ENCODE measurements at places on chromosomes 7 and 10. TPM values are rescaled to one million over a fixed set of nuclear protein-coding genes. Genes with fewer than 3 reads are reported as not detected.
A peak's percentile ranks its signal among the peaks of the same experiment; 100 is the strongest.

DNA sequence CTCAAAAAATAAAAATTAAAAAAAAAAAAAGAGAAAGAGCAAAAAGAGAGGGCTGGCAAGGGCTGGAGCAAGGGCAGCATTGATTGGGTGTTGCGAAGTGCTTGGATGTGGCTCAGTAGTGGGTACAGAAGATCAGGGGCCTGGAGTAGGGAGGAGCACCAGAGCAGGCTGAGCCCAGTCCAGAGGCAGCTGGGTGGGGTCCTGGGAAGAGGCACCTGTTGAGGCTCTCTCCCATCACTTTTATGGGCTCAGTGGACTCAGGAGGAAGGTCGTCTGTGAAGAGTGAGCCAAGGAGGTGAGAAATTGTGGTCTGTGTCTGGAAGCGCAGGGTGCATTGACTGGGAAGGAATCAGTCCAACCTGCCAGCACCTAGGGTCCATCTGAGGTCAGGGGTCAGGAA lies 11.8 kb upstream of the ZMIZ2 start:
- no peak overlapping the region for H3K4me3 ChIP-seq
- no peaks in the 10 kb centered on the region for H3K36me3 ChIP-seq
- H3K4me1 ChIP-seq = no peaks in the 10 kb centered on the region

DNA sequence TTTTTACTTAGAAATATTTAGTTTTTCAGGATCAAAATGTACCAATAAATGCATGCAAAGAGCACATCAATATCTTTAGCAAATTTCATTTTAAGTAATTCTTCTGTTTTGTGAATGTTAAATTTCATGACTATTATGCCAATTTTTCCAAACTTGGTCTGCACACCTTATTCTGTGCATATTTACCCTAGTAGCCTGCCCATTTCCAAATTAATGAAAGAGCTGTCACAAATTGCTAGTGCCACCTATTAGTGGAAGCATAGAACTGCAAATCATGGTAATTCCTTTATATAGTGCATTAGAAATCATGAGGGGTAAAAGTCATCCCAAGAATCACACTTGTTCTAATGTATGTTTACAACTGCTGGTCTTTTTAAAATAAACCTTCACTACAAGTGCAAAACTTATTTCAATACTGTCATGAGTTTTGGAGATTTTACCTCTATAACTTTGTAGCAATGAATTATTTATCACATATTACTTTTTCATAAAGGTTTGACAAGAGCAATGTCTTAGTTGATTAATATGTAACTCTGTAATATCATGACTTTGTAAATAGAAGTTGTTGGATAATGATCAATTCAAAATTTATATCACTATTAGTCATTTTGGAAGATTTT lies 5.7 kb downstream of the SEMA3A start:
- no peak overlapping the region for H3K4me3 ChIP-seq
- H3K4me1 ChIP-seq = no peaks in the 10 kb centered on the region
- no peak overlapping the region for H3K27ac ChIP-seq
- no peaks in the 10 kb centered on the region for H3K27me3 ChIP-seq

DNA sequence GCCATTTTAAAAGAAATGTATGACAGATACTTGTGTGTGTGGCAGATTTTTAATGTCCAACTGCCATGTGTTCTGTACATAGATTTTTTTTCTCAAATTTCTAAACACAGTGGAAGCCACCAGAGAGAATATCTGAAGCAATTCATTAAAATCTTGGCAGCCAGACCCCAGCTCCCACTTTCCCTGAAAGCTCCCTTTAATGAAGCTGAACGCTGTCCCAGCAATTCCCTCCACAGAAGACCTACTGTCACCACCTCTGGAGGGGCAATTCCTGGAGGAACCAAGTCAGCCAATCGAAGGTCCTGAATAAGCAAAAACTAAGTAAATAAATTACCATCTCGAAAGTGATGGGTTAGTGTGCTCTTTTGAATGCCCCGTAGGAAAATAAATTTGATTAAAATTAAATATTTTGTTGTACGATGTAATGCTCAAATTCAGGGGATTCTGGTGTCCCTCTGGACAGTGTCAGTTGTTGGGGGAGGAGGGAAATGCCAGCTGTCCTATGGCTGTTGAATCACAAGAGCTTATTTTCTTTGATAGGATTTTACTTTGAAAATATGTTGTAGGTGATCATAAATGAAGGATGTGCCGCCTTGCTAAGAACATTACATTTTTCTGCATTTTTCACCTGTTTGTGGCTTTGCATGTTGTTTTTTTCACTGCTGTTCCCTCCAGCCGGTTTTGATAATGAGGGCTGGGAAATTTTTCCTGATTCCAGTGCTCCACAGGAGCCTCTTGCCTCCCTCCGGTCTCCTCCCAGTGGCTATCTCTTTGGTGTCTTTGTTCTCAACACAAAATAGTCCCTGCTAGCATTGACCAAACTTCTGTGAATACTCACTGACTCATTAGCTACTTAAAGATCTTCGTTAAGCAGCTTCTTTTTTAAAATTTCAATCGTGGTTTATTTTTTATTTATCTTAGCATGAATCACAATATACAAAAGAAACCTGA lies 9.2 kb upstream of the GSAP start:
- H3K36me3 ChIP-seq = no peaks in the 10 kb centered on the region
- H3K4me3 ChIP-seq = peak overlapping the region; percentile 42
- DNase-seq = no peak
- no peaks in the 10 kb centered on the region for H3K27me3 ChIP-seq

DNA sequence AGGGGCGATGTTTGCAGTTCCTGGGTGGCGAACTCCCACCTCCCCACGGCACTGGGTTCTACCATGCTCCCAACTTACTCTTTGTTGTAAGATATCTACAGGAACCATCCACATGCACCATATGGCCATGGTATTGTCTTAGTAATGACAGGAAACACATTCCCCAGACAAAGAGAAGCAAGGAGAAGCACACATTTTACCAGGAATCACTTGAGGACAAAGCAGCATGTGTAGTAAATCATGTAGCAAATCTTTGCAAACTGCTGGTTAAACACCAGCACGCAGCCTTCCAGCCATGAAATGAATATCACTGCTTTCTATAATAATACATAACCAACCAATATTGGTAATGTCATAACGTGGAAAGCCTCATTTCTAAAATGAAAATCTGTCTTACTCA lies 101.2 kb downstream of the NRP1 start:
- no peak for DNase-seq
- peaks cover 97% of the 10 kb centered on the region for H3K4me1 ChIP-seq
- peaks cover 9% of the 10 kb centered on the region for H3K36me3 ChIP-seq
- no peaks in the 10 kb centered on the region for H3K27me3 ChIP-seq
- H3K27ac ChIP-seq = peak overlapping the region; percentile 76

DNA sequence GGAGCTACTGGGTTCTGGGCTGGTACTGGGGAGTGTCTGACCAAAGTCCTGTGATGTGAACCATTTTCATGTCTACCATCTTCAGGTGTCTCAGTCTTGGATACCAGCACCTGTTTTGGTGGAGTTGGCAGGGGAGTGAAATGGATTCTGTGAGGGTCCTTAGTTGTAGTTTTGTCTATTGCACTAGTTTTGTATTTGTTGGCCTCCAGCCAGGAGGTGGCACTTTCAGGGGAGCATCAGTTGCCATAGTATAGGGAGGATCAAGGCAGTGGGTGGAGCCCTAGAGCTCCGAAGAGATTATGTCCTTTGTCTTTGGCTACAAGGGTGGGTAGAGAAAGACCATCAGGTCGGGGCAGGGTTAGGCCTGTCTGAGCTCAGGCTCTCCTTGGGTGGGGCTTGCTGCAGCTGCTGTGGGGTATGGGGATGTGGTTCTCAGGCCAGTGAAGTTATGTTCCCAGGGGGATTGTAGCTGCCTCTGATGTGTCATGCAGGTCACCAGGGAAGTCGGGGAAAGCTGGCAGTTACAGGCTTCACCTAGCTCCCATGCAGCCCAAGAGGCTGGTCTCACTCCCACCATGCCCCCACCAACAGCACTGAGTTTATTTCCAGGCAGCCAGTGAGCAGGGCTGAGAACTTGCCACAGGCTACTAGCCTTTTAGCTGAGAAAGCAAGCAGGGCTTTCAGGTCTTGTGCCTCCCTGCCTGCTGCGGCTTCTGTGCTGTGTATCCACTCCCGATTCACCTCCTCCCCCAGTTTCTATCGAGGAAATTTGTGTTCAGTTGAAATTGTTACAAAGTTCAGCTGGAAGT lies 153.1 kb downstream of the ZNF365 start:
- H3K36me3 ChIP-seq = no peaks in the 10 kb centered on the region
- no peak overlapping the region for H3K27ac ChIP-seq
- no peak for DNase-seq

DNA sequence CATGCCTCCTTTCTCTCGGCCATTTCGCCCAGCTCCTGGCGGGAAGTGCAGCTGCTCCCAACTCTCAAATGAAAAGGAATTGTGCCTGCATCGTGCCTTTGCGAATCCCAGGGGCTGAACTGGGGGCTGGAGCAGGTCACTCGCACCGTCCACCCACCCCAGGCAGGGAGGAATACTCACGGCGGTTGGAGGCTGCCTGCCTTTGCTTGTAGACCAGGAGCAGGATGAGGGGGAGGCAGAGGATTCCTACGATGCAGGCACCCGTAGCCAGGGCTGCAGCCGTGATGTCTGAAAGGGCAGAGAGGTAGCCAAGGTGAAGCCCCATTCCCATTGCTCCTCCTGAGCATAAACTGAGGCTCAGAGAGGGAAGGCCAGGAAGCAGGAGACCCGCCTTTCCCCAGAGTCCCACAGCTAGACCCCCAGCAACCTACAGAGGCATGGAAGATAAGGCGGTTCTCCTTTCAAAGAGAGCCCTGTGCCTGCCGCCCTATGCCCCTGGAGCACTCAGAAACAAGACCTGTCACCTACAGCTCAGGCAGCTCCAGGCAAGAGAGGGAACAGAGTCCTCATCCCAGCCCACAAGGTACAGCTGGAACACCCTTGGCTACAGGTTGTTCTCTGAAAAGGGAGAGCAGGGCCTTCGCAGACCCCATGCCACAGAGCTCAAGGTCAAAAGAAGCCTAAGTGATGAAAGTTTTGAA lies 18.0 kb downstream of the VSIR start:
- peaks cover 86% of the 10 kb centered on the region for H3K36me3 ChIP-seq

GRCh38 chr7:3922175-3922635 lies 621.2 kb downstream of the SDK1 start:
- H3K4me1 ChIP-seq = peaks cover 10% of the 10 kb centered on the region
- no peak overlapping the region for H3K27ac ChIP-seq
- H3K36me3 ChIP-seq = no peaks in the 10 kb centered on the region

DNA sequence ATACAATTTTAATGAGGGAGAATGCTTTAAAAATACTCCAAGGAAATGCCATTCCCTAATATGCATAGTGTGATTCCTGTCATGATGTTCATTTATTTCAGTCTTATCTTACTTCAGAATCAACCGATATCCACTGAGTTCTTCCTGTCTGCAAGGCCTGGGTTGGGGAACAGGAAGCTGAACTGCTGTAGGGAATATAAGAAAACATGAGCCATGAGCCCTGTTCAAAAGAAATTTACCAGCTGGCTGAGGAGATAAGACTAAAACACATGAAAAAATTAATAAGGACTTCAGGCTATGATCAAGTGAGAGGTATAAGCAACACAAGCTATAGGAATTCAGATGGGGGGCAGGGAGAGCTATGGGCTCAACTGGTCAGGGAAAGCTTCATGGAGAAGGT lies 184.7 kb downstream of the PLPP4 start:
- no peak overlapping the region for H3K4me3 ChIP-seq
- no peaks in the 10 kb centered on the region for H3K36me3 ChIP-seq
- no peak overlapping the region for H3K27ac ChIP-seq
- H3K27me3 ChIP-seq = peaks cover 5% of the 10 kb centered on the region
- no peaks in the 10 kb centered on the region for H3K4me1 ChIP-seq

- no peaks in the 10 kb centered on the region for H3K36me3 ChIP-seq
- no peak overlapping the region for H3K27ac ChIP-seq
- H3K4me3 ChIP-seq = no peak overlapping the region
- H3K27me3 ChIP-seq = no peaks in the 10 kb centered on the region
Measured at GRCh38 chr7:92968502-92968901, 132.1 kb upstream of the CDK6 start.

DNA sequence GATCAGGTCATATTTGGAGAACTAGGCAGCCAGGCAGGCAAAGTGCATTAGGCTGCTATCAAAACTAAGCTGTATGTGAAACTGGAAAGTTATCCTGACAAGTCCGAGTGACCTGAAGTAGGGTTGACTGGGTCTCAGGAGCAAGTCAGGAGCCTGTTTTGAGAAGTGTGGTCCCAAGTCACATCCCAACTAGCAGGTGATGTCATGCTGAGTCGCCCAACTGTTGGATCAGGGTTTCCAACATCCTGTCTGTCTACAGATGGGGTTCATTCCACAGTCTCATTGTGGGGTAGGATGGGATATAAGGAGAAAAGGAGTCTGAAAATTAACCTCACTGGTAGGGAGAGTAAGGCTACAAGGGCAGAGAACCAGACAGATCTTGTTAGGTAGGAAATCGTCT lies 27.0 kb downstream of the SLC26A4 start:
- peaks cover 24% of the 10 kb centered on the region for H3K4me1 ChIP-seq
- H3K4me3 ChIP-seq = no peak overlapping the region
- no peak for DNase-seq

DNA sequence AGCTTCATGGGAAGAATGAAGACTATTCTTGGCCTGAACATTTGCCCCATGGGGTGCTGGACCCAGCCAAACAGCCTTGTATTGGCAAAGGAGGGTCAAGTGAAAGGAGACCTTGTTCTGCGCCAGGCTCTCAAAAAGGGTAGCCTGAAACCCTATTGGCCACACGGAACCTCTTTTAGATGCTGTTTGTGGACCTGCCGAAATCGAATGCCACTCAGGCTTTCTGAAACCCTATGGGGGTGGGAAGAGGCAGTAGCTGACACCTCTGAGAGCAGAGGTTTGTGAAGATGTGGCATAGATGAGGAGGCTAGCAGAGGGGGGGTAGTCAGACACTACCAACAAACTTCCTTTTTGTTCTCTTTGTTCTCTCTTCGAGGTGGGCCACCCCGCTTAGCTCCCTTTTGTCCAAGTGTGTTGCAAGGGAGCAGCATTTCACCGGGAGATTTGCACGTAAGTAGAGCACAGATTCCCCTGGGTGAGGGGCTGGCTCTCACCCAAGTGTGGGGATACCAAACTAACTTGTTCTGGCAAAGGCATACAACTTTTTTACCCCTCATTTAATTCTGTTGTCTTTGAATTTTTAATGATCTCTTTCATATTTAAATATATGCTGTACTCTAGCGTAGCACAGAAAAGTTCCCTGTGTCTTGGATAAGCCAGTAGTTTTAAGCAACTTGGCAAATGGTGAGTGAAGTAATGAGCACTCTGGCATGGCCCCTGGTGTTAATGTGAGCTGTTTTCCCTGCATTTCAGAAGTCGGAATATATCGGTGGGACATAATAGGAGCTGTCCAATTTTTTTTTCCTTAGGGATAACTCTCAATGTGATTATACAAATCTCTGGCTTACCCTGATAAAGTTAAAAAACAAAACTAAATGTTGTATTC lies 107.7 kb downstream of the SEPTIN7 start:
- H3K4me3 ChIP-seq = no peak overlapping the region
- H3K27me3 ChIP-seq = no peaks in the 10 kb centered on the region
- peaks cover 23% of the 10 kb centered on the region for H3K4me1 ChIP-seq
- peak; percentile 42 for DNase-seq

- H3K27me3 ChIP-seq = no peaks in the 10 kb centered on the region
- peak overlapping the region; percentile 44 for H3K4me3 ChIP-seq
- H3K36me3 ChIP-seq = peaks cover 7% of the 10 kb centered on the region
- peak overlapping the region; percentile 91 for H3K27ac ChIP-seq
- DNase-seq = no peak
Measured at GRCh38 chr10:122127943-122128342, 139.0 kb downstream of the TACC2 start.

Gene AQP1
- total RNA-seq = 253 TPM

Gene CXCL12
- 130 TPM for total RNA-seq

Gene DPYSL4
- total RNA-seq = 42.8 TPM

Gene RBM28
- total RNA-seq = 35.7 TPM

Gene ANXA8
- total RNA-seq = not detected

Gene HELLS
- 0.91 TPM for total RNA-seq

Gene PLCE1
- total RNA-seq = 11.2 TPM

Gene ANLN
- 2.1 TPM for total RNA-seq

Gene CELF2
- 74.9 TPM for total RNA-seq
